ENCODE measurements at places on chromosomes 16 and 17.
A peak's percentile ranks its signal among the peaks of the same experiment; 100 is the strongest.

DNA sequence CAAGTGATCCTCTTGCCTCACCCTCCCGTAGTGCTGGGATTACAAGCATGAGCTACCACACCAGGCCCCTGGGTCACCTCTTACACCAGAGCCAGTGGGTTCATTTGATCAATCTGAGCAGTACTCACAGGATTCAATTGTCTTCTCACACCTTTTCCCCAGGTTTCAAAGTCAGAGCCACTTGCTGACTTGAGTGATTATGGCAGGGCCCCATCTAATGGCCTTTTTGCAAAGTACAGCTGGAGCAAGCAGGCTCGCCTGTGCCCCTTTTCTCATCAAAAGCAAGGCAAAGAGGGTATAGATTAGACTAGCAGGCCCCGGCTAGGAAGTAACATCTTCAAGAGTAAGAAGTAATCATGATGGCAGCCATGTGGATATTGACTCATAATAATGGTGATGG is 114.8 kb upstream of the NOL11 start:
- peak; percentile 61 for DNase-seq

DNA sequence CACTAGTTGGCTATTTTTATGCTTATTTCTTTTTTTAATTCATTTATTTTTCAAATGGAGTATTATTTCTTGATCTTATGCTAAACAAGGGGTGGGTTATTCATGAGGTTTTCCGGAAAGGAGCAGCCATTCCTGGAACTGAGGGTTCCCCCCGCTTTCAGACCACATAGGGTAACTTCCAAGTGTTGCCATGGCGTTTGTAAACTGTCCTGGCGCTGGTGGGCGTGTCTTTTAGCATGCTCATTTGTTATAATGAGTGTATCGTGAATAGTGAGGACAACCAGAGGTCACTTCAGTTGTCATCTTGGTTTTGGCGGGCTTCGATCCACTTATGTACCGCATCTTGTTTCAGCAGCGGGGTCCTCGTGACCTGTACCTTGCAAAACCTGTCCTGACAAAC is 29.6 kb upstream of the ASGR2 start:
- DNase-seq: no peak

- peak; percentile 74 for DNase-seq
Observed at GRCh38 chr16:88743693-88744576, 37.6 kb downstream of the CTU2 start.

DNA sequence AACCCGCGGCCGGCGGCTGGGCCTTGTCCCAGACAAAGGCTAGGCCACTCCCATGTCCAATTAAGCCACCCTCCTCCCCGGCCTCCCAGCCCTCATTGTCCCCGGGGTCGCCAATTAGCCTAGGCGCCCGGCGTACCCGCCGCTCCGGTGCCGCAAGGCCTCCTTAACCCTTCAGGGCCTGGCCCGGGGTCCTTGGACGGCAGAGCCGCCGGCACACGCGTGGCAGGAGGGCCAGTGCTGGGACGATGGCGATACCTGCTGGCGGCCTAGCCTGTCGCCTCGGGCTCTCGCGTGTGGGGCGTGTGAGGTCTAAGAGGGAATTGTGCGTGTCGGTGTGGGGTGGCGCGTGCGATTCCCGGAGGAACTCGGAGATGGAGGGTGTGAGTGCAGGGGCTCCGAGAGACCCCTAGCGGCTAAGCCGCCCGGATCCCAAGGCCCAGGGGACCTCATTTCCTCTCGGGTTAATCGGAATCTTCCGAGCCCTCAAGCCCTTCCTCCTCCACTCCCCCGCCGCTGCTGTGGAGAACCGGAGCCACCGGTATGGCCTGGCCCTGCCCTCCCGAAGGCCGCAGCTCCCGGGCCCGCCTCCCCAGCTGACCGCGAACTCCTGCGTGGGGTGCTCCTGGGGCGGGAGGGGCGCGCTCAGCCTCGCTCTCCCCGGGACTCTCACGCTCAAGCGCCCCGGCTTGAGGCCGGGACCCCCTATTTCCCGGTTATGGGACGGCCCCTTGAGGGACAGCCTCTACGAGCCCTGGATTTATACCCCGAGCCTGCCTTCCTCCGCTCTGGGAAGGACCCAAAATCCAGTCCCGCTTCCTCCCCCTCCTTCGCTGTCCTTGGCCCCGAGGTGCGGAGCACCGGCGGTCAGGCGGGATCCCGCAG is 11.9 kb downstream of the TBX2 start:
- DNase-seq: no peak

DNA sequence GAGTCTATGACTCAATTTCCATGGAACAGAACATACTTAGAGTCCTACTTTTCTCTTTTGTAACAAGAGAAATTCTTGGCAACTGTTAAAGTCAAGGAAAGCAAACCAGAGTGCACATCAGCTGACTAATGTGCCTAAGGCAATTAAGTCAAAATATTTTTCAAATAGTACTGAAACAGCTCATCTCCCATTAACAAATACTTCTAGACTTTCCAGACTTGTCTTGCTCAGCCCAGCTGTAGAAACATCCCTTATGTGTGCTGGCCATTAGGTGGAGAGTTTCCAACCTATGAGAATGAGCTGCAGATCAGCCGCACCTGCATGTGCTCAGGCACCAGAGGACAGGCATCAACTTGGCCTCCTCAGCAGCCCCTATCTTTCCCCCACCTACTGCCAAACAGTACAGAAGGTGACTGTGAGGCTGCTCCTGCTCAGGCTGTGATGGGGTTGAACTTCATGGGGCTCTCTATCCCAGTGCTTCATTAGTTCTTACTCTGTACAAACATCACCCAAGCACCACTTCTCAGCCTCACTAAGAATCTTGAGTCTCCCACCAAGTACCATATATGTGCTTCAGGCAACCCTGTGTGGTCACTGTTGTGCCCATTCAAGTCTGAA is 32.2 kb downstream of the TEX2 start:
- DNase-seq: no peak

GRCh38 chr17:29078183-29079045 is 35.5 kb downstream of the PIPOX start:
- peak; percentile 93 for DNase-seq

DNA sequence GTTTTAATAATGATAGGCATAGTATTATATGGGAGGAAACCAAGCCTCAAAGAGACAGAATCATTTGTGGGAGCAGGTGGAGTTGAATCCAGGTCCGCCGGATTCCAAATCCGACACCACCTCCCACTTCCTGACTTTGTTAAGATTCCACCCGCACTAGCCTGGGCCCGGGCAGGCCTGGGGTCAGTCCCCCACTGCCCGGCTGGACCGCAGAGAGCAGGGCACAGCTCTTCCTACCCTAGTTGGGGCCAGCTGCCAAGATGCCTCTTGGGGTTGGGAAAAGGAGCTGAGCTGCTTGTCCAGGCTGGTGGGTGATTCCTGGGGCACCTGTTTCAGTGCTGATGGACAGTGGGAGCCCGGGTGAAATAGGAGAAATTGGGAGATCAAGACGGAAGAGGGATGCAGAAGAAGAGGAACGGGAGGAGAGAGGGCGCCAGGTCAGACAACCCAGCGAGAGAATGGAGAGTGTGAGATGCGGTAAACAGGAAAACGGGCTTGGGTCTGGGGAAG is 53.9 kb downstream of the OR1D5 start:
- DNase-seq: no peak

GRCh38 chr16:30527635-30528178 is 1.3 kb upstream of the ZNF768 start:
- no peak for DNase-seq

DNA sequence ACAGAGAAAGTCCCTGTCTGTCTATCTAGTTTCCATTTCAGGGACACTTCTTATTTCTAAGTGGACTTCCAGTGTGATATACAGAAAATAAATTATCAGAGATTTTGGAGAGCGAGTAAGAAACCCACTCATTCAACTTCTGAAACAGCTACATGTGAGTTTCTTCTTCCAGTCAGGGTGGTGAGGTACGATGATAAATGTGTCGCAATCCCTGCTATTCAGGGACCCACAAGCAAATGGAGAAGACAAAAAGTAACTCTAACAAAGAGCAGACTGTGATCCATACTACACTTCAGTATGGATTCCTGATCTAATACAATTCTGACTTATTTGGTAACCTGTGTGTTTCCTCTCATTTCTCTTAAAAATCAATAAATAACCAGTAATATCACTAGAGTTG is 16.8 kb downstream of the CNTNAP4 start:
- DNase-seq: no peak

DNA sequence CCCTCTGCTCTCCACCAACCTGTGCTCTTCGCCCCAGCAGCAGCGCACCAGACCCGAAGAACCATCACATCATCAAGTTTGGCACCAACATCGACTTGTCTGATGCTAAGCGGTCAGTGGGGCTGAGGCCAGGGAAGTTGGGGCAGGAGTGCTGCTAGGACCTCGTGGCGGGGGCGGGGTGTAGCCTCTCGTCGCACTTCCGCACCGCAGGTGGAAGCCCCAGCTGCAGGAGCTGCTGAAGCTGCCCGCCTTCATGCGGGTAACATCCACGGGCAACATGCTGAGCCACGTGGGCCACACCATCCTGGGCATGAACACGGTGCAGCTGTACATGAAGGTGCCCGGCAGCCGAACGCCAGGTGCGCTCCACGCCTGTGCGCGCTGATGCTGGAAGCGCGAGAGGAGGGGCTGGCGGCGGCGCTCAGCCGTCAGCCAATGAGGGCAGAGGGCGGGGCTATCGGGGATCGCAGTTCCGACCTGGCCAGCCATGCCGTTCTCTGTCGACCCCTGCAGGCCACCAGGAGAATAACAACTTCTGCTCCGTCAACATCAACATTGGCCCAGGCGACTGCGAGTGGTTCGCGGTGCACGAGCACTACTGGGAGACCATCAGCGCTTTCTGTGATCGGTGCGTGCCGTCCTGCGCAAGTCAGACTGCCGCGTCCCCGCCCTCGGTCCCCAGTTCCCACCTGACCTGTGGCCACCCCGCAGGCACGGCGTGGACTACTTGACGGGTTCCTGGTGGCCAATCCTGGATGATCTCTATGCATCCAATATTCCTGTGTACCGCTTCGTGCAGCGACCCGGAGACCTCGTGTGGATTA is 3.2 kb upstream of the TMEM88 start:
- DNase-seq: no peak

- DNase-seq: no peak
Observed at GRCh38 chr16:56841659-56842058, 23.3 kb upstream of the SLC12A3 start.

GRCh38 chr16:10521681-10522274 is 58.6 kb downstream of the EMP2 start:
- DNase-seq: peak; percentile 57

DNA sequence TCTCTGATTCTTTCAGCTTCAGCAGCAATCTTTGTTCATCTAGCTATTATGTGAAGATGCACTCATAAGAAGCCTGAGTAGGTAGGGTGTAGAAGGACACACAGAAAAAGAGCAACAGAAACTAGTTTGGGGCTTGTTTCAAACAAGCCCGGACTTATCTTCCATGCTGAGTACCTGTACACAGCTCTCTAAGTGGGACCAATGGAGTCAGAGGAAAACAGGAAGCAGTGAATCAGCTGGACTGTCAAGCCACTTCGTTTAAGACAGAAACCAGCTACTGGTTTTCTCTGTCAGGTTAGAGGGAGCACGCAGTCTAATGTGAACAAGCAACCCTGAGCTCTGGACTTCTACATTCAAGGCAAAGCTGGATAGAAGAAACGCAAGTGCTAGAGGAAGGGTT is 16.0 kb downstream of the MAP2K6 start:
- no peak for DNase-seq

DNA sequence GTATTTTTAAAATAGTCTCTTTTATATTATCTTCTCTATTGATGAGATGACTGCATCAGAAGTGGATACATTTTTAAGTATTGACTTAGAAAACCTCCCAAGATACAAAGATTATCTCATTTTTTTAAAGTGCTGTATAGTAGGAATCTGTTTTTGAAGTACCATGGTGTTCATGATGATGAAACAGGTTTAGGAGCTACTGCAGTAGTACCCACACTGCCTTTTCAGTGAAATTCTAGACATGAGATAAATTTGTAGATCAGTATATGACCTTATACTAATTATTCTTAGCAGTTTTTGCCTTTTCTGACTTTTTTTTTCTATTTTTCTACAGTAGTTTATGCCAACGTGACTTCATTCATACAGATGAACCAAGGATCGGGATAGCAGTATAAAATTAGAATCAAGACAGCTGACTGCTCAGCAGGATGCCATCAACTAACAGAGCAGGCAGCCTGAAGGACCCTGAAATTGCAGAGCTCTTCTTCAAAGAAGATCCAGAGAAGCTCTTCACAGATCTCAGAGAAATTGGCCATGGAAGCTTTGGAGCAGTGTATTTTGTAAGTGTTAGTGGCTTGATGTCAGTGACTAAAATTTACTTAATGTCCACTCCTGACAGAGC is 61.1 kb downstream of the TAOK1 start:
- DNase-seq: no peak

- peak; percentile 91 for DNase-seq
Observed at GRCh38 chr16:81314603-81315270, at the start of gene GAN. TSS of gene GAN (plus strand) at chr16:81314962. CDS start at chr16:81315114, 152 bp downstream.
